ENCODE measurements at places on chromosomes 3 and 15.

- DNase-seq: no peak
Measured at GRCh38 chr15:57213862-57214261, 162.4 kb upstream of the CGNL1 start.

- DNase-seq: no peak
Measured at GRCh38 chr15:66646799-66647198, 55.2 kb upstream of the SMAD6 start.

DNA sequence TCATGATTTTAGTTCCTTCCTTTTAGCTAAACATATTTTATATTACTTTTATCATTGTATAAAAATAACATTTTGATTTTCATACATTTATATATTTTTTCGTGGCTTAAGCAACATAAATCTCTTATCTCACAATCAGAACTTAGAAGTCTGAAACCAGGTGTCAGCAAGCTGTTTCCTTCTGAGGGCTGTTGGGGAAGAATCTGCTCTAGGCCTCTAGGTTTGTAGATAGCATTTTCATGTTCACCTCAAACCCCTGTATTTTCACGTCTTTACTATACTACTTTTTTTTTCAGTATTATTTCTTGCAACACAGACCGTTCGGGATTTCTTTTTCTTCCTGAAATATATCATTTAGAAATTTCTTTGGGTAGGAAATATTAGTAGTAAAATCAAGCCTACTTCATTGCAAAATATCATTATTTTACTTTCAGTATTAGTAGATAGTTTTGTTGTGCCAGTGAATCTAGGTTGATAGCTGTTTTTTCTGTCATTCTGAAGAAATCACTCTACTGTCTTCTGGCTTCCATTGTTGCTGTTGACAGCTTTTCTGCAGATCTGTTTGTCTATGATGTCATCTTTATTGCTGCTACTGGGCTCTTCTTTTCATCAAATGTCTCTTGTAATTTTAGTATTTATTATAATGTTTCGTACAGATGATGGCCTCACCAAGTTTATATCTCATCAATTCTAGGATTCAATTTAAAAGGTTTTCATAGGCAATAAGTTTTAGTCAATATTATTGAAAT, 756.3 kb downstream of the VGLL3 start:
- DNase-seq: no peak

DNA sequence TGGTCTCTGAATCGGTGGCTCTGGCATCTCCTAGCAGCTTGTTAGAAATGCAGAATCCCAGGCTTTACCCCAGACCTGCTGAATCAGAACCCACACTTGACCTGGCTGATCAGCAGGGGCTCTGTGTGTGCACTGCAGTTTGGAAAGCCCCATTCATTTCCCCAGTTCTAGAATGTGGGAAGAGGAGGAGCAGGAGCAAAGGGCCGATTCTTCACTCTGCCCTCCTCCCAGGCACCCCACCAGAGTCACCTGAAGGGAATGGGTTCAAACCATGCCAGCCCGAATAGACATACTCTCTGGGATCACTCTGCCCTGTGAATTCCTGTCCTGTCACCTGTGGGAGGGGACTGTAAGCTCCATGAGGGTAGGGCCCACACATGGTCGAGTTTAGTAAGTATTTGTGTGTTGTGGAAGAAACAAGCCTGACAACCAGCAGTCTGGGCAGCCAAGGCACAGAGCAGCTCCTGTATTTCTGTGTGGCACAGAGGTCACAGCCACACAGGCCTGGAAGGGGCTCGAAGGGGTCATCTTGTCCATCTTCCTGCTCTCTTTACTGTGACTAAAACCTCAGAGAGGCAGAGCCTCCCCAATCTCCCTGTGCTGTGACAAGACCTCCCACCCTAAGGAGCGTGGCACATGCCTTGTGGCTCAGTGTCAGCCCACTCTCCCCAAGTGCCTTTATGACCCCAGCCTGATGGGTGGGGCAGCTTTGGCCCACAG, 29.0 kb upstream of the HHATL start:
- no peak for DNase-seq

DNA sequence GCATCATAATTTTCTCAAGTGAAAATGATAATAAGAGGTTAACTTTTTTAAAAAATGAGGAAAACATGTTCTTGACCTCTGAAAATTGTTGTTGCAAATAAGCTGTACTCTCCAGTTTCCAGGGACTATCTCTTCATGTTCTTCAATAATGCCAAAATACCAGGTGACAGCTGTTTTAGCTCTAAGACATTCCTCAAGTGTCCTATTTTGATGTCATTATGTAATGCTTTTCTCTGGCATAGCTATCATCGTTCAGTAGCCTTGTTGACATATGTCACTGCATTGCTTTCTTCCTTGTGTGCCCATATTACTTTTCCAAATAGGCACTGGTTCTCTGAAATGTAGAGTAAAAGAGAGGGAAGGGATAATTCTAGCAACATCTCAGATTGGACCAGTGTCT, 5.7 kb upstream of the FILIP1L start:
- DNase-seq: no peak

GRCh38 chr3:99562990-99563607, 75.3 kb upstream of the COL8A1 start:
- no peak for DNase-seq

- DNase-seq: no peak
Measured at GRCh38 chr3:134640872-134641470, 9.9 kb downstream of the KY start.

DNA sequence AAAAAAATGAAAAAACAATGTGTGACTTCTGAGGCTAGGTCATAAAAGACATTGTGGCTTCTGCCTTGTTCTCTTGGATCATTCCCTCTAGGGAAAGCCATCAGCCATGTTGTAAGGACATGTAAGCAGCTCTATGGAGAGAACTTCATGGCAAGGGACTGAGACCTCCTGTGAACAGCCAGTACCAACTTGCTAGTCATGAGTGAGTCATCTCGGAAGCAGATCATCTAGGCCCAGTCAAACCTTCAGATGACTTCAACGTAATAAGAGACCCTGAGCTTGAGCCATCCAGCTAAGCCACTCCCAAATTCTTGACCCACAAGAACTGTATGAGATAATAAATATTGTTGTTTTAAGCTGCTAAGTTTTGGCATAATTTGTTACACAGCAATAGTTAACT, 4.9 kb downstream of the MON1A start:
- DNase-seq: no peak

- DNase-seq: no peak
Measured at GRCh38 chr15:41908736-41909461, 15.0 kb upstream of the SPTBN5 start.

- DNase-seq: no peak
Measured at GRCh38 chr15:64144192-64144564, 7.4 kb upstream of the SNX22 start.

- DNase-seq: no peak
Measured at GRCh38 chr3:118165413-118165812, 869.2 kb downstream of the IGSF11 start.

- DNase-seq: no peak
Measured at GRCh38 chr3:78112291-78113010, 1072.6 kb downstream of the ROBO2 start.

- no peak for DNase-seq
Measured at GRCh38 chr3:196670339-196670738, 30.8 kb downstream of the NRROS start.

DNA sequence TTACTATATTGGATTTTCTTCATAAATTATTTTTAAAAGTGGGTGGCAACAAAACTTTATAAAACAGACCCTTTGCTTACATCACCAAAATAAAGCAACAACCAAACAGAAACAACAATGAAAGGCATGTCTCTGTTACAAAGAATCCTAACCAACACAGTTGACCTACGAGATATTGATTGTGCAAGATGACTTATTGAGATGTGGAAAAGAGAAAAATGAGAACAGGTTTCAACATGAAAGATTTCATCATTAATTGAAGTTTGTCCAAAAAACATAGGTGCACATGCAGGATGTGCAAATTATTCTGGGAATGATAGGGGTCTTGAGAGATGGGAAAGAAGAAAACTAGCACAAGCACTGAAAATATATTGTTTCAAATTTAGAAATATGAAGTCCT, 9.0 kb downstream of the GMNC start:
- DNase-seq: no peak

- DNase-seq: no peak
Measured at GRCh38 chr3:139448104-139448503, 28.2 kb downstream of the RBP2 start.

- no peak for DNase-seq
Measured at GRCh38 chr3:29514170-29514569, 233.3 kb downstream of the RBMS3 start.

- DNase-seq: no peak
Measured at GRCh38 chr15:70119911-70120508, 22.3 kb upstream of the TLE3 start.

- no peak for DNase-seq
Measured at GRCh38 chr15:72116731-72117485, 1.0 kb downstream of the MYO9A start.

- DNase-seq: no peak
Measured at GRCh38 chr15:75140080-75140879, 61.4 kb upstream of the C15orf39 start.

GRCh38 chr3:64242435-64242834, 17.2 kb upstream of the PRICKLE2 start:
- DNase-seq: no peak

GRCh38 chr3:78887547-78888011, 880.2 kb downstream of the ROBO1 start:
- no peak for DNase-seq

GRCh38 chr3:173398111-173398479, 551 bp downstream of the NLGN1 start:
- DNase-seq: no peak

- DNase-seq: no peak
Measured at GRCh38 chr15:71091601-71092000, 23.7 kb upstream of the THSD4 start.

- no peak for DNase-seq
Measured at GRCh38 chr3:17179381-17180205, 294.8 kb downstream of the PLCL2 start.

DNA sequence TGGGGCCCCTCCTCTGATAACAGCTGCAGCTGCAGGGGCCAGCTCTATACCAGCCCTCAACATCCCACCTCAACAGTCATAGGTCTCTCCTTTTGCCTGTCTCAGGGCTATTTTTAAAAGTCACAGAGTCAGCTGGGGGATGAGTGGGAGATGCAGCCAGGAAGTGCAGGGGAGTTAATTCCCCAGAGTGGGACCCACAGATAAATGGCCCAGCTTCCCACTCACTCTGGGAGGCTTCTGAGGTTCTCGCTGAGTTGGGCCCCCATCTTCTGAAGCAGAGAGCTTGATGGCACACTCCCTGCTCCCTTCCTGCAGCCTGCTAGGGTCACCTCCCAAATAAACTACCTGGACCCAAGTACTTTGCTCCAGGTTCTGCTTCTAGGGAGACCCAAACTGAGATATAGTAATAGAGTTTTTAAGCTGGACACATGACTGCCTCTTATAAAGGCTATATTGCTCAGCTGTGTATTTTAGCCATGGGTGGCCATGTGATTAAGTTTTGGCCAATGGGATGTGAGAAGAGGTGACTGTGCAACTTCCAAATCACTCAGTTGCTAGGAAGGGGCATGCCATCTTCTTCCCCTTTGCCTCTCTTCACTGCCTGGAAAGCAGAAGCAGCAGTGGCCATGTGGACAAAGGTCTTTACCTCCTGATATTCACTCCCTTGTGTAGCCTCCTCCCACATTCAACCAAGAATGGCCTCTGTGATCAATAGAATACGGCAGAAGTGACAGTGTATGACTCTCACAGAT, 15.5 kb upstream of the VIPR1 start:
- DNase-seq: no peak

GRCh38 chr3:24088782-24089181, 143.7 kb downstream of the NR1D2 start:
- no peak for DNase-seq

DNA sequence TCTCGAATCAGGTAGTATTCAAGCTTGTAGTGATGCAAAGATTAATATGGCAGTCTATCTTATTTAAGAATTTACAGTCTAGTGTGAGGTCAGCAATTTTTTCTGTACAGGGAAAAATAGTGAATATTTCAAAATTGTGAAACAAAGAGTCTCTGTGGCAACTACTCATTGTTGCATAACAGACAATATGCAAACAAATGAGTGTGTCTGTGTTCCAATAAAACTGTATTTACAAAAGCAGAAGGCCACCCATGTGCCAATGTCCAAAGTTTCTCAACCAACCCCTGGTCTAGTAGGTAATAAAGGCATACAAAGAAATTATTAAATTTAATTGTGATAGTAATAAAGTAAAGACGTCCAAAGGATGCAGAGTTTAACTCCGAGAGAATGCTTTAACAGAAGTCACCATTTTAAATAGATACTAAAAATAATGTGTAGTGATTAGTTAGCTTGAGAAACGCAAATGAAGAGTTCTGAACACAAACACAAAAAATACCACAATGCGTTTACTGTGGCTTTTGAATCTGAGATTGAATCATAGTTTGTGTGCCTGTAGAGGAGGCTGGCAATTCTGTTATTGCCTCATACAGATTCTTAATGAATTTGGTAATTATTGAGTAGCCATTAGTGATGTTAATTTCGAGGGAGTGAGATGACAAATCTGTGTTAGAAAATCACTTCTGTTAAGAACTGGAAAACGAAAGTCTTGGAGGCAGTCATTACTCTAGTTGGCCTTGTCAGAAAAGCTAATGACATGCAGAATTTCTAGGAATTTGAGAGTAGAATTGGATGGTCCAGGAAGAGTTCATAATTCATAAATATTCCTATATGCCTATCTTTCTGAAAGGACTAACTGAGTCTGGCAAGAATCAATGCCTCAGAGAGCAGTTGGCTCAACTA, 48.7 kb downstream of the CADM2 start:
- no peak for DNase-seq

- DNase-seq: no peak
Measured at GRCh38 chr3:105315815-105316214, 50.9 kb upstream of the ALCAM start.

- no peak for DNase-seq
Measured at GRCh38 chr3:180749796-180750195, 70.5 kb upstream of the CCDC39 start.

- DNase-seq: no peak
Measured at GRCh38 chr3:190810957-190811356, 51.5 kb downstream of the GMNC start.

DNA sequence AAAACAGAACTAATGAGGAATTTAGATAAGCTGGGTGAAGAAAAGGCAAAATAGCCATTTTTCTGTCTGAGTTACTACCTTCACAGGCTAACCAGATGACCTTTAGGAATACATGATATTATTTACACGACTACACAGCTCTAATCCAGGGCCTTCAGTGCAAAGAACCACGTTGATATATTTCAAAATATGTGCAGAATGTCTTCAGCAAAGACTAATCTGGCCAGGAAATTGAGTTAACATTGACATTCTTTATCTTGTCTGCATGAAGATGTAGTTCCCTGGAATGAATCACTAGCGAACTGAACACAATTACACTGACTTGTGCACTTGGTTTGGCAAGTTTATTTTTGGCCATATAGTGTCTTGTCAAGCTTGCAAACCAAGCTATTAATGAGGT, 41.5 kb downstream of the PDHB start:
- no peak for DNase-seq

GRCh38 chr15:48289628-48290027, 41.6 kb upstream of the DUT start:
- DNase-seq: no peak

GRCh38 chr3:52311576-52312119, 4.5 kb upstream of the DNAH1 start:
- no peak for DNase-seq

Measured in amniotic stem cell (primary cell).